ENCODE measurements at places on chromosomes 13 and 19.
A peak's percentile ranks its signal among the peaks of the same experiment; 100 is the strongest.

DNA sequence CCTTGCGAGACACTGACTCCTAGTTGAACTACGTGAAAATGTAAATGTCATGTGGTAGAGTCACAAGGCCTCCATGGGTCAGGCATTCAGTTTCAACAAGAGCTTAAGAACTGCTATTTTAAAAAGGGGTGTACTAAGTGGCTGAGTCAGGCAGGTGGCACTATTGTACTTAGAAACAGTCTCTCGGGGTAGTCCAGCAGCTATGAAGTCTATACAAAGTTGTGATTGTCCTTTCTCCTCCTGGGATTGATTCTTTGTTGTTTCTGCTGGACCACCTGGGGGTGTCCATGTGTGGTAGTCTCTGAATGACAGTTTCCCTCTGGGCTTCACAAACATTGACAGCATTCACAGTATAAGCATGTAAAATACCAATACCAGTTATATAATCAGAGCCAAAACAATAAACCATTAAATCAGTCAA, 33.0 kb downstream of the UGGT2 start:
- DNase-seq, result no peak

DNA sequence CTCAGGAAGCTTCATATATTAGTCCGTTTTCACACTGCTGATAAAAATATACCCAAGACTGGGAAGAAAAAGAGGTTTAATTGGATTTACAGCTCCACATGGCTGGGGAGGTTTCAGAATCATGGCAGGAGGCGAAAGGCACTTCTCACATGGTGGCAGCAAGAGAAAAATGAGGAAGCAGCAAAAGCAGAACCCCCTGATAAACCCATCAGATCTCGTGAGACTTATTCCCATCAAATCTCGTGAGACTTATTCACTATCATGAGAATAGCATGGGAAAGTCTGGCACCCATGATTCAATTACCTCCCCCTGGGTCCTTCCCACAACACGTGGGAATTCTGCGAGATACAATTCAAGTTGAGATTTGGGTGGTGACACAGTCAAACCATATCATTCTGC, 23.1 kb downstream of the FLT3 start:
- DNase-seq, result no peak

- DNase-seq, result no peak
Measured at GRCh38 chr13:77544758-77545338, 9.3 kb downstream of the SCEL start.

GRCh38 chr13:81207636-81208035, 866.7 kb upstream of the SPRY2 start:
- DNase-seq, result no peak

- DNase-seq, result no peak
Measured at GRCh38 chr13:73090823-73091187, 32.0 kb downstream of the KLF5 start.

GRCh38 chr19:7505682-7506384, 10.1 kb upstream of the ZNF358 start:
- no peak for DNase-seq

DNA sequence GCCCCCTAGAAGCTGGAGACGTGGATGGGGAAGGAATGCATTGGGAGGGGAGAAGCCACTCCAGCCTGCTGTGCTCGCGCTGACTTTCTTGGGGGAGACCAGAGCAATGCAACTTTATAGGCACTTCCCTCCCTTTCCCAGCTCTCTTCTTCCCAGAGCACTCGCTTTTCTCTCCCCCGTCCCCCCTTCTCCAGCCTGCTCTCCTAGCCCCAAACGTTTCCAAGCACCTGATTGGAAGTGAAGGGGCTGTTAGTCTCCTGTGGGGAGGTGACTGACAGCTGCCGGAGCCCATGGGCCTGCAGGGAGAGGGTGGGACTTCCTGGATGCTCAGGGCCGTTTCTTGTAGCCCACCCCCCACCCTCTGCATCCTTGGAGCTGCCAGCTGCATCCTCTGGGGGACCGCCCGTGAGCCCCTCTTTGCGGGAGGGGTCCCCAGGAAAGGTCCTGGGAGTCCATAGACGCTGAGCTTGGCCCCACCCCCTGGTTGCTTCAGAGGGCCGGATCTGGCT, 2.5 kb downstream of the HDGFL2 start:
- DNase-seq, result no peak

DNA sequence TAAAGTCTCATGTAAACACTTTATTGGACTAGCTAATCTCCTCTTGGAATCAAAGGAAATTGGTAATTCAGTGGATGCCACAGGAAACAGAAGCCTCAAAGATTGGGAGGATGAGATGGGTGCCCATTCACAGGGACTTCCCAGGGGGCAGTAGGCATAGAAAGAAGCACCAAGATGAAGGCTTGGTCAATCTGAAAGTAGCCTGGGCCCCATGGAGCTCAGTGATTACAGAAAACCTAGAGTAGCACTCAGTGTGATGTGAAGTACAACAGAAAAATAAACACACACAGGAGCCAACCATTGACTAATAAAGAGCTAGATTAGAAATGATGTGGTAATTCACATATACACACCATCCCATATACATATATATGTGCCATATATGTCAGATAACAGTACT, 560.6 kb downstream of the TBC1D4 start:
- DNase-seq, result no peak

GRCh38 chr19:7869910-7870511, 4.2 kb downstream of the PRR36 start:
- DNase-seq, result peak; percentile 78

DNA sequence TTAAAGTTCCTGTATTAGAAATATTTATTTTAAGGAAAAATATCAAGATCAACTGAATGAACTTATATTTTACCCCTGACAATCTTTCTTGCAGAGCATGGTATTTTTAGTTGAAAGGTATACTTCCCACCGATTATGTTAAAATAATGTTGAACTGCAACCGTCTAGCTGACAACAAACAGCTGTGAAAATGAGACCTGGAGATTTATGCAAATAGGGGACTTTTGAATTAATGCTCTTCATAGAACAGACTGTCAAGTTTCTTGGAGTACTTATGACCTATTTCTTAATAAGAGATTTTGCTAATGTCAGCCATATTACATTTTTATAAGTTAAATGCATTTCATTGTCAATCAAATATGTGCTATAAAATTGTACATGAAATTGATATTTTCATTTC, 210.9 kb downstream of the NALCN start:
- no peak for DNase-seq

- DNase-seq, result no peak
Measured at GRCh38 chr13:29707876-29708543, 112.5 kb upstream of the SLC7A1 start.

DNA sequence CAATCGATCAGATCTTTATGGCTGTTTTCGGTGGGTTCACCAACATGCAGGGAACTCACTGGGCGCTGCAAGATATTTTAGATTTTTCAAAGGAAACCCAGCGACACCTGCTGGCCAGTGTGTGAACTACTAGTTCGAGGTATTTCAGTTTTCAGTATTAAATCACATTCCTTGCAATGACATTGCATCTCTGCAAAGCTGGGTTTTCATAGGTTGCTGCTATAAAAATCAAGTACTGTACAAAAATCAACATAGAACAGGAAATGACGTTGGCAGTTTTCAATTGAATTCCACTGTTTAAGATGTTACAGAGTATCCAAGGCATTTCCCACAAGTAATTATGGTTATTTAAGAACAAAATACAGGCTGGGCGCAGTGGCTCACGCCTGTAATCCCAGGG, 17.6 kb downstream of the LIG1 start:
- DNase-seq, result peak; percentile 49

- no peak for DNase-seq
Measured at GRCh38 chr13:113979791-113980471, 6.1 kb upstream of the C13orf46 start.

GRCh38 chr19:32018014-32018413, 327.4 kb upstream of the ZNF507 start:
- DNase-seq, result peak; percentile 24

DNA sequence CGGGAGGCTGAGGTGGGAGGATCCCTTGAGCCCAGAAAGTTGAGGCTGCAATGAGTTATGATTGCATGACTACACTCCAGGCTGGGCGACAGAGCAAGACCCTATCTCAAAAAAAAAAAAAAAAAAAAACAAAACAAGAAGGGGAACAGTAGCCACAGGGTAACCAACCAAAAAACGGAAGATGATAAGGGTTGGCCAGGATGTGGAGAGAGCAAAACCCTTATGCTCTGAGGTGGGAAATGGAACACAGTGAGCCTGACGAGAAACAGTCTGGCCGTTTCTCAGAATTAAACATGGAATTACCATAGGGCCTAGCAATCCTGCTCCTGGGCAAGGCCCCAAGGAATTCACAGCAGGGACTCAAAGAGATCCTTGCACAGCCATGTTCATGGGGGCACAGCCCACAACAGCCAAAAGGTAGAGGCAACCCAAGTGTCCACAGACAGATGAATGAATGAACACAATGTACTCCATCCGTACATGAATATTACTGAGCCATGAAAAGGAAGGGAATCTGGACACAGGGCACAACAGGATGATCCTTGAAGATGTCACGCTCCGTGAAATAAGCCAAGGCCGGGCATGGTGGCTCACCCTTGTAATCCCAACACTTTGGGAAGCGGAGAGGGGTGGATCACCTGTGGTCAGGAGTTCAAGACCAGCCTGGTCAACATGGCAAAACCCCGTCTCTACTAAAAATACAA, 11.3 kb downstream of the NMRK2 start:
- no peak for DNase-seq

GRCh38 chr13:92463134-92463533, 763.5 kb upstream of the GPC6 start:
- no peak for DNase-seq

GRCh38 chr19:835210-835810, 5.5 kb upstream of the PRTN3 start:
- DNase-seq, result no peak

GRCh38 chr19:42652021-42652420, 57.3 kb upstream of the CEACAM8 start:
- no peak for DNase-seq

GRCh38 chr19:57934820-57935665, at the start of gene ZNF418:
Gene ZNF418, minus strand, starts transcription at chr19:57935402. Its CDS starts 1,580 bp downstream, at chr19:57933822.
- peak; percentile 53 for DNase-seq

DNA sequence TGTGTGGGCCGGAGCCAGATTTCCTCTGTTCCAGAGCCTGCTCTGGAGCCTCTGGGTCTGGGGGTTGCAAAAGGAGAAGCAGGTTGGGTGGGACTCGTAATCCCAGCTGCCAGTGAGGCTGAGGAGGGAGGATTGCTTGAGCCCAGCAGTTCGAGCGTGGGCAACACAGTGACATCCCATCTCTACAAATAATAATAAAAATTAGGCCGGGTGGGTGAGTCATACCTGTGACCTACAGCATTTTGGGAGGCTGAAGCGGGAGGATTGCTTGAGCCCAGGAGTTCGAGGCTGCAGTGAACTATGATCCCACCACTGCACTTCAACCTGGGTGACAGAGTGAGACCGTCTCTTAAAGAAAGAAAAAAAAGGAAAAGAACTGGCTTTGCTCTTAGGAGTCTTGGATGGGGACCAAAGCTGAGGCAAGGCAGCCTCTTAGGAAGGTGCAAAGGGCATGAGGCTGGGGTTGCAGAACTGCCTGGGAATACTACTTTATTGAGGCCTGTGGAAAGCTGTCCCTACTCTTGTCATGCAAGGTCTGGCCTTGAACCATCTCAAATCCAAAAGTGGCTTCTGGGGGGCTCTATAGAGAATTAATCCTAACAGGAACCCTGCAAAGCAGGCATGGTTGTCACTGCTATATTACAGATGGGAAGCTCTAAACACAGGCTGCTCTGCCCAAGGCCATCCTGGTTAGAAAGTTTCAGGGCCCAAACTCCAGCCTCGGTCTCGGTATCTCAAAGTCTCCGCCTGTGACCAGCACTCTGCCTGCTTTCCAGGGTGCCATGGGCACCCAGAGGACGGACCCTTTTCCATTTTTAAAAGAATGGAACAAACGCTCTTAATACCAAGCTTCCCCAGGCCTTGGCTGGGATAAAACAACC, 880 bp upstream of the C19orf12 start:
- DNase-seq, result no peak

DNA sequence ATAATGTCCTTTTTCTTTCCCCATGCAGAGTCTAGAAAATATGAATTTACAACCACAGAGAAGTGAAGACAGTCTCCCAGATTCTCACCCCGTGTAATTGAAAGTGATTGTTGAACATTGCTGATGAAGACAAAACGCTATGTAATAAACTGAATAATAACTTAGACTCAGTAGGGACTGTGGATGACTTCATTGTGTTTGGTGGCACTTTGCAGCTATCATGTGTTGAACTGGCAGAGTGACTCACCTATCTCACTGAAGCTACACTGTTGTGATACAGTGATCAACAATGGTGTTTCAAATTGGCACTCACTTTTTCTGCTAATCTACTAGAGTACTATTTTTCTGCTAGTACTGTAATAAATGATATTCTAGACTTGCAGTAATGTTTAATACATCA, 261.3 kb downstream of the DACH1 start:
- no peak for DNase-seq

GRCh38 chr19:56930647-56931535, 90.4 kb upstream of the PEG3 start:
- DNase-seq, result no peak

- DNase-seq, result no peak
Measured at GRCh38 chr13:25739376-25739775, 312.4 kb downstream of the SHISA2 start.

- DNase-seq, result no peak
Measured at GRCh38 chr13:72541674-72542073, 185.8 kb downstream of the MZT1 start.

- no peak for DNase-seq
Measured at GRCh38 chr13:42384265-42384664, 112.3 kb downstream of the AKAP11 start.

- DNase-seq, result no peak
Measured at GRCh38 chr13:34608331-34608730, 333.7 kb upstream of the NBEA start.

GRCh38 chr13:27961227-27962085, 7.7 kb downstream of the CDX2 start:
- DNase-seq, result no peak

GRCh38 chr19:13959141-13959961, 7.0 kb downstream of the DCAF15 start:
- no peak for DNase-seq

- DNase-seq, result no peak
Measured at GRCh38 chr19:3061182-3062161, 823 bp downstream of the TLE5 start.

GRCh38 chr19:8307965-8308866, at the start of gene CD320:
Gene CD320, minus strand, starts transcription at chr19:8308358. Its CDS starts 68 bp downstream, at chr19:8308290.
- peak; percentile 85 for DNase-seq

GRCh38 chr19:4911314-4911713, 2.0 kb downstream of the UHRF1 start:
- DNase-seq, result no peak

DNA sequence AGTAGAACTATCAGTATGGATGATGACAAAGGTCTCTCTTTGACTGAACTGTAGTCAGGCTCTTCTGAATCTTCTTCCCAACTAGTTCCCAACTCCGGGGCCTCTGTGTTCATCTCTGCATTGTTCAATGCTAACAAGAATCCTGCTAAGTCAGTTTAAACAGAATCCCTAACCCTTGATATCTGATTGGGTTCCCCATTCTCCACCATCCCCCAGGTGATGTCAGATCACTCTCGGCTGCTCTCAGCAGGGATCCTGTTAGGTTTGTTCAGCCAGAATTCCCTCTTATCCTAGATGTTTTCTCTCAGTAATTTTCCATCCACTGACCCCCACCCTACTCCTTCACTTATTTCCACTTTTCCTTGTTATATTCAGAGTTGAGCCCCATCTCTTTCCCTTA, 223.6 kb downstream of the RGCC start:
- DNase-seq, result no peak

- DNase-seq, result no peak
Measured at GRCh38 chr13:32530841-32531253, 7.7 kb downstream of the N4BP2L2 start.

GRCh38 chr13:51236491-51236792, 14.2 kb downstream of the FAM124A start:
- DNase-seq, result no peak

GRCh38 chr19:5339950-5340636, 519 bp downstream of the PTPRS start:
- DNase-seq, result no peak

All from breast epithelium (tissue), 4 donors.